ENCODE measurements at places on chromosomes 6 and 20. TPM values are rescaled to one million over a fixed set of nuclear protein-coding genes. Genes with fewer than 3 reads are reported as not detected.

Gene FOXA2
- not detected for total RNA-seq

Gene SYNJ2
- total RNA-seq = 51.7 TPM

Gene PRKN
- total RNA-seq = 4.1 TPM

Gene HEY2
- not detected for total RNA-seq

Gene CHD6
- total RNA-seq = 19.6 TPM

Gene HLA-G
- total RNA-seq = not detected
